ENCODE measurements at places on chromosomes 7 and 10.

DNA sequence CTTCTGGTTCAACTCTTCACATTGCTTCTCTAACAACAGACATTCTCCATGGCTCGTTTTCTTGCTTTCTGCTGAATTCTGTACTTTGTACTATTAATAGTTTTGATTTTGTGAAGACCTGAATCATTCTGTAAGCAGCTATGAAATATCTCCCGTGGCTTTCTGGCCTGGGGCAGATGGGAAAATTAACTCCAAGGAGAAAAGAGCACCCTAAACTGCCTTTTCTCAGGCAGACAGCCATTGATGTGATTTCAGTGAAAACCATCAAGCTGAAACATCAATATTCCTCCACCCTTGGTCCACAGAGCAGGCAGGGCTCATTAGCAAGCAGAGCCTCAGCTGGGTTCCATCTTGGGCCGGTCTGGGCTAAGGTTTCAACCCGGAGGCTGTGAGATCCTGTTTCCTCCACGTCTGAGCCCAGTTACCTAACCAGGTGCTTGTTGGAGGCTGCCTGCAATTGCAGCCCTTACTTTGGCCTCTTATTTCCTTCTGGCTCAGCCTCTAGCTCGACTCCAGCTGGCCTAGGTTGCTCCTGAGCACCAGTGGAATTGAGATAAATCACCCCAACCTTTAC, 21.1 kb upstream of the EZH2 start:
- DNase-seq = no peak

GRCh38 chr7:37284805-37285231, 163.8 kb downstream of the ELMO1 start:
- no peak for DNase-seq

GRCh38 chr7:41268878-41269277, 434.0 kb downstream of the INHBA start:
- DNase-seq = no peak

DNA sequence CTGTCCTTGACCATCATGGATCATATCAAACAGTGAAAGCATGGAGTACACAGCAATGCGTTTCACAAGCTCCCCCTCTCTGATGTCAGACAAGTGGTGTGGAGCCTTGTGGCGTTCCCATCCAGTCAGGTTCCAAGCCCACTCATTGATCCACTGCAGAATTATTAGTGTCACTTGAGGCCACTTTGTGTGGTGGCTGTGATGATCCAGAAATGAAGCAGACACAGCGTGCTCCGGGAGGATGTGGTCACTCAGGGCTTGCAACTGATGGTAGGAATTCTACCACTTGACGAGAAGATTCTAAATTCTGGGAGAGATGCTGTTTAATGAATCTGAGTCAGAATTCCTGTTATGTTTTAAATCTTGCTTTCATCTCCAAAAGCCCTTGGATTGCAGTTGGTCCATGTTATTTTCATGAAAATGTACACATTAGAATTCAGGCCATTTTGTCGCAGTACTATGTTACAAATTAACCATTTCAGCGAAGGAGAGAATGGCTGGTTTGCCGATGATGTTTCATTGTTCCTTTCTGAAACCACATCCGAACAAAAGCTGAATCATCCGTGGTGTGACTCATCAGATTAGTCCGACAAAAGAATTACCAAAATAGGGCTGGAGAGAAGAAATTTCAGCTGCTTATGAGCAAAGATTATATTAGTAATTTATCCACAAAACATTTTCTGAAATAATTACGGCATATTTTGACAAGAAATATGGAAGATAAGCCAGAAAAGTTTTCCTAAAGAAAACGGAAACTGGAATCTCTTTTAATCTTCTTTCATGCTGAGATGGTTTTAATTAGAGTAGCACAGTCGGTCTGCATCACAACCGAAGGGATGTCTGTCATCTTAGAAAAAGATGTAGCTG, 48.1 kb downstream of the INSYN2A start:
- no peak for DNase-seq

DNA sequence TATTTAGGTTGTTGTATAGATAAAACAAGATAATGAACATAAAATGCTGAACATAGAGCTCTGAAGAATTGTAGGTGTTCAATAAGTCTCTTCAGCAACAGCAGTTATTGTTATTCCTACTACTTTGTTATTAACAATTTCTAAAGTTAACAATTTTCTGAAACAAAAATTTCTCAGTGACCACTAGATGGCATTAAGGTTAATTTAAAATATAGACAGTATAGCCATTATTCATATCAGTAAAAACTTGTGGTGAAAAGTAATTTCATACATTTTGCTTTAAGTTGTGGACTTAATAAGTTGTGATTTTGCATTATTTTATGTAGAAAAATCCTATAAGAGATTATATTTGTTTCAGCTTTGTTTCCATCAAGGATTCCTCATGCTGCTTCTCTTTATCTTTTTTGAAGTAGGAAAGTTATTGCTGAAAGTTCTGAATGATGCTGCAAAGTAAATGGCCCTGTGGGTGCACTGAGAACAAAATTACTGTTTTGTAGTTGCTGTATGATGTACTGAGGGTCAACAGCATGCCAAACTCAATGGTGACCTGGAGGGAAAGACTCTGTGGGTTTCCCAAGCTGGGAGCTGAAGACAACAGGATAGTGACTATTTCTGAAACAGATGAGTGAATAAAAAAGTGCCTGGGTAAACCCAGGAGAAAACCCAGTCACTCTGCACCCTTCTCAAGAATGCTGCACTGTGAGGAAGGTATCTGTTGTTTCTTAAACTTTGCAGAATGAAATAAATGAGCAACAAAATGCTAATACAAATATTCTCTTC, 253.6 kb downstream of the KIF20B start:
- no peak for DNase-seq

DNA sequence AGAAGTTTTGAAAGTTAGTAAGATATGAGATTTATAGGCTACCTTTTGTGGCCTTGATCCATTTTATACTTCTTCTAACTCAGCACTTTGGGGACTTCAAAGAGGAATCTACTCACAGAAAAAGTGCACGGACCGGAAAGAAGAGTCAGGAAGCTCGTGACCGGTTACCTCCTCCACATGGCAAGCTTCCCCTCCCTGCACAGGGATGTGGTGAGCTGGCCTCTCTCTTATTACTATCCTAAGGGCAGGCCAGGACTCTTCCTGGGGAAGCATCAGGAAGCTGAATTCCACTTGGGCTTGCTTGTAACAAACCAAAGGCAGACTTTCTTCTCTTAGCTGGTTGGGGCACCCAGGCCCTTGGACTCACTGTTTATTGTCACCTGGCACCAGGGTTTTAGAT, 170.8 kb upstream of the GLI3 start:
- DNase-seq = no peak

DNA sequence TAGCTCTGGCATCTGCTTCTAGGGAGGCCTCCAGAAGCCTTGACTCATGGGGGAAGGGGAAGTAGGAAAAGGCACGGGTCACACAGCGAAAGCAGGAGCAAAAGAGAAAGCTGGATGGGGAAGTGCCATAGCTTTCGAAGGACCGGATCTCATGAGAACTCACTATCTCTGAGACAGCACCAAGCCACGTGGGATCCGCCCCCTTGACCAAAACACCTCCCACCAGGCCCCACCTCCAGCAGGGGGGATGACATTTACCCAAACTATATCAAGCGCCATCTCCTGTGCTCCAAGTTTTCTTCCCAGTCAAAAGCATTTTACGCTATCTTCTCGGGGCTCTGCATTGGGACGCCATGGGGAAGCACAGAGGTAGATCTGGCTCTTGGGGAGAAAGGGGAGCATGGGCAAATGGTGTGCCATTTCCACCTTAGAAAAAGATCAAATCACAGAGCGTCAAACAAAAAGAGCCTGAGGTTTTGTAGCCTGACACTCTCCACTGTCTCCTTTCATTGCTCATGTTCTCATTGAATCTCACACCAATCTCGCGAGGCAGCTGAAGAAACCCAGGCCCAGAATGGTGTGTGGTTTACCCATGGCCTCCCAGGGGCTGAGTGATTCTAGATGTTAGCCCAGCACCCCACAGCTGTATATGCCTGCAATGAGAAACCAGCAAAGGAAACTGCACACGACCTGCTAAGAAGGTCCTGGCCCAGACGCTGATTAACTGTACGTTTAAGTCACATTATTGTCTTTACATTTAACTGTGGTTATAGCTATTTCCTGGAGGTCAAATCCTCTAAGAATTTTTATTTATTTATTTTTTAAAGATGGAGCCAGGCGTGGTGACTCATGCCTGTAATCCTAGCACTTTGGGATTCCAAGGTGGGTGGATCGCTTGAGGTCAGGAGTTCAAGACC, 8.1 kb upstream of the OLAH start:
- peak; percentile 51 for DNase-seq

- no peak for DNase-seq
Measured at GRCh38 chr7:77281780-77282478, 82.3 kb upstream of the FGL2 start.

GRCh38 chr10:25547382-25547781, 372.6 kb downstream of the GPR158 start:
- no peak for DNase-seq

DNA sequence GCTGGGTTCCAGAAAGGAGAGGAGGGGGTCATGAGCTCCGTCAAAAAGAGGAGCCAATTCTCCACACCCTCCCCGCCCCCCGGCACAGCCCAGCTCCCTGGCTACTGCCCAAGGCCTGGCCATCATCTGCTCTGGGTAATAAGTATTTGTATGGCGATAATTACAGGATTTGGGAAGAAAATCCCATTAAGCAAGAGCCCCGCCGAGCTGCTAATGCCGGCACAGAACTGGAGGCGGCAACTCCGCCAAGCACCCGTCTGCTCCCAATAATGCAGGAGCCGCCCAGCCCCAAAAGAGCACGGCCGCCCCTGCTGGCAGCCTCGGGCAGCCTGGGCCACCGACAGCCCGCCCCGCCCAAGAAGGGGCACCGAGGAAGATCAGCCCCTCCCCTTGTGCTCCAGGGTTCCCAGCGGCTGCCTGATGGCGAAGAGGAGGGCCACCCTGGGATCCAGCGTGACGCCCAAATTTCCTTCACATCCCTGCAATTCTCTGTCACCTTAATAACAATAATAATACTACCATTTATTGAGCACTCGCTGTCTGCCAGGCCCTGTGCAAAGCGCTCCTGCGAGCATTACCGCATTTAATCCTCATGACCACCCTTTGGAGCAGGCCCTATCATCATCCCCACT, 5.9 kb downstream of the SLIT1 start:
- DNase-seq = no peak

DNA sequence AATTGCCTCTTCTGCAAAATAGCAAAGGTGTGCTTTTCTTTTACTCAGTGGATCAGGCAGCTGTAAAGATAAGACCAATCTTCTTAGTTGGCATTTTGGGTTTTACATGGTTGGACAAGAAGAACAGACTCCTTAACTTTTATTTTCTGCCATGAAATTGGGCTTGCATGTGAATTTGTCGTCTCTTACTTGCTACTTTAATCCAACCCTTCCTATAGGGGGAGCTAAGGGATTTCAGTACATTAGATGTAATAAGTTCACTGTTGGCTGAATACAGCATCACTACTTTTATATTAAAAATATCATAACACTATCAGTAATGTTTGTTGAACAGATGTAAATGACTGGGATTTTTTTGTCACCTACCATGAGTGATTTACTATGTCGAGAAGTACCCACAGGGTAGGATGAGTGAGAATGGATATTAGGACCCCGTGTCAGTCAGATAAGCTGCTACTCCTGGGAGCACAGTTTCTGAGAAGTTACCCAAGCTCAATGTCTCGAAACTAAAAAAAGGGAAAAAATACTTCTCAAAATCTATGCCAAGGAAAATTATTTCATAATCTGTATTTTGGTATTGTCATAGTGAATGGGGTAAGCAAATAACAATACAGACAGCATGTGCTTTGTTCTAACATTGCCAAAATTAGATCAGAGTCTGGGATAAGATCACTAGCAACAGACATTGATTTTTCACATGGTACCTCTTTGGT, 127.4 kb upstream of the AGR3 start:
- DNase-seq = peak; percentile 36

GRCh38 chr7:17101207-17101696, 197.2 kb upstream of the AHR start:
- DNase-seq = no peak

DNA sequence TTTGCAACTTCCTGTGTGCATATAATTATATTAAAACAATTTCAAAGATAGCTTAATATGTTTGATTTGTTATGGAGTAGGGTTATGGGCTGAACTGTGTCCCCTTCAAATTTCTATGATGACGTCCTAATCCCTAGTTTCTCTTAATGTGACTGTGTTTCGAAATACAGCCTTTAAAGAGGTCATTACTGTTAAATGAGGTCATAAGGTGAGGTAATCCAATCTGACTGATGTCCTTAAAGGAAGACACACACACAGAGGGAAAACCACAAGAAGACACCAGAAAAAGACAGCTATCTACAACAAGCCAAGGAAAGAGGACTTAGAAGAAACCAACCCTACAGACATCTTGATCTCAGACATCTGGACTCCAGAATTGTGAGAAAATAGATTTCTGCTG, 407.4 kb downstream of the MAGI2 start:
- no peak for DNase-seq

DNA sequence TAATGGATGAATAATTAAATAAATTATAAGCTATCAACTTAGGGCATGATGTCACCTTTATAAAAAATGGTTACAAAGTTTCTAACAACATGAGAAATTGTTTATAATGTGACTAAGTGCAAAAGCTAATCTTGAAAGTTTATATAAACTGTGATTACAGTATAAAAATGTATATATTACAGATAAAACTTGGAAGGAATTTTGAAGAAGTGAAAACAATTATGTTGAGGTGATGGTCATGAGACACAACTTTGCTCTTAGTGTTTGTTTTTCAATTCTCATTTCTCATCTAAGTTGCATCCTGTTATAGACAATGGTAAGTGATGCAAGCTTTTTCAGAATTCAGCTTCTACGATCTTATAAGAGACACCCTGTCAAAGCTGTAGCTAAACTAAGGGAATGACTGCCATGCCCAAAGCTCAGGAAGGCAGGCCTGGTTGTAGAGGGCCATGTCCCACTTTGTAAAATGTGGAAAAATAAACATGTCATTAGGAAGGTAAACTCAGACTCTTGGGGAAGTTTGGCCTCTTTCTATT, 23.9 kb downstream of the MACC1 start:
- DNase-seq = no peak

DNA sequence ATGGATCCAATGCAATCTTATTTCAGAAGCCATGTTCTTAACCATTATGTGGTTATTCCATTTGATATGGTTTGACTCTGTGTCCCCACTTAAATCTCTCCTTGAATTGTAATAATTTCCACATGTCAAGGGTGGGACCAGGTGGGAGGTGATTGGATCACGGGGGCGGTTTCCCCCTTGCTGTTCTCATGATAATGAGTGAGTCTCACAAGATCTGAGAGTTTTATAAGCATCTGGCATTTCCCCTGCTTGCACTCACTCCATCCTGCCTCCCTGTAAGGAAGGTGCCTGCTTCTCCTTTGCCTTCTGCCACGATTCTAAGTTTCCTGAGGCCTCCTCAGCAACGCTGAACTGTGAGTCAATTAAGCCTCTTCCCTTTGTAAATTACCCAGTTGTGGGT, 32.0 kb upstream of the TSPAN13 start:
- no peak for DNase-seq

DNA sequence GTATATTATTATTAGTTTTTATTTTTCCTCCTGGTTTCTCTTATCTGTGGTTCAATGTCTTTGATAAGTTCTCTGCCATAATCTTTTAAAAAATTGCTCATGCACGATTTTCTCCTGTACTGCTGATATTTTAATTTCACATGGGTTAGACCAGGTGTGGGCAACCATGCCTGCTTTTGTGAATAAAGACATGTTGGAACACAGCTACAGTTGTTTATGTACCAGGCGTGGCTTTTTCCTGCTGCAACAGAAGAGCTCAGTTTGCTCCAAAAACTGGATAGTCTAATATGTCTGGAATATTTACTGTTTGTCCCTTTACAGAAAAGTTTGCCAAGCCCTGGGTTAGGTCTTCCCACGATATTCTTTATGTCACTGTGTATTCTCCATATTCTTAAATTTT, 105.2 kb downstream of the VWC2 start:
- no peak for DNase-seq
